AG08396 (cell line): ENCODE measurements at places on chromosomes 2 and 18.

GRCh38 chr2:171410101-171410500, 23.7 kb downstream of the METTL8 start:
- no peak for DNase-seq

DNA sequence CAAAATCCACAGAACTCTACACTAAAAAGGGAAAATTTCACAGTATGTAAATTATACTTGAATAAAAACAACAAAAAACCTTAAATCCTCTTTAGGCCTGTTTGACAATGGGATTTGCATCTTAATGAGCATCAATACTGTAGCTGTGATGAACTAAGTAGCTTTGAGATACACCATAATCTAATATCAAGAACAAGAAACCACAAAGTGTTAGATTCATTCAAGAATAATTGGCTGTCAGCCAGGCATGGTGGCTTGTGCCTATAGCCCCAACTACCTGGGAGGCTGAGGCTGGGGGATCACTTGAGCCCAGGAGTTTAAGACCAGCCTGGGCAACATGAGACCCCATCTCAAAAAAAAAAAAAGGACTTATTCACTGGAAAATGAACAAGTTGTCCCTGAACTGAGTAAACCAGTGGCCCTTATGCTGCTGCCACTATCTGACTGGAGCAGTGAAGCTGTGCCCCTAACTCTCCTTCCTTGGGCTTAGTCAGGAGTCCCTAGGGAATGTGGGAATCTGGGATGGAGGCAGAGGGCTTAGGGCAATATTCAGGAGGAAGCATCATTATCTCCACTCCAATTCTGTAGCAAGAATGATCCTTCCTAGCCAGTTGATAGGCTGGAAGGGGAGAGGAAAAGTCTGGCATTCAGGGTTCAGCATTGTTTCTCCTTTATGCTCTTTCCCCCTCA, 88.5 kb downstream of the PRKCE start:
- no peak for DNase-seq

DNA sequence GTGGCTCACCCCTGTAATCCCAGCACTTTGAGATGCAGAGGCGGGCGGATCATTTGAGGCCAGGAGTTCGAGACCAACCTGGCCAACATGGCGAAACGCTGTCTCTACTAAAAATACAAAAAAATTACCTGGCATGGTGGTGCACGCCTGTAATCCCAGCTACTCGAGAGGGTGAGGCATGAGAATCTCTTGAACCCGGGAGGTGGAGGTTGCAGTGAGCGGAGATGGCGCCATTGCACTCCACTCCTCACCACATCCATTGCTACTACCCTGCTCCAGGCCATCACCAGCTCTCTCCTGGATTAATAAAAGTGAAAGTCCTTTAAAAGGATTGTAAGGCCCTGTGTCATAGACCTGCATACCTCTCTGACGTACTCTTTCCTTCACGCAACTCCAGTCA, 1.2 kb downstream of the RMP24 start:
- no peak for DNase-seq

DNA sequence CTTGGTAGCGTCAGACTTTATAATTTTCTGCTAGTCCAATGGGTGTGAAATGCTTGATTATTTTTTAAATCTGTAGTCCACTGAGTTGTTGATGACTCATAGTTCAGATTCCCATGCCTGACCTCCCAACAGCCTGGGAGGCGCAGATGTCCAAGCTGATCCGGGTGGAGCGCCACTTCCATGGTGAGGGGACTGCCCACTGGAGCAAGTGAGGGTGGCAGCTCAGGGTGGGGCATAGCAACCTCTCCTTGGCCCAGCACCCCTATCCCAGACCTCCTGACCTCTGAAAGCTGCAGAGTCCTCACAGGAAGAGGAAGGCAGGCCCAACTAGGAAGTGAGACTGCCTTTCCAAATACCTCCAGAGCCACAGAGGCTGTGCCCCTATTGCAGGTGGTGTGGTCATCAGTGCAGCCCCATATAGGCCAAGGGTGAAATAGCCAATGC, 4.4 kb downstream of the MAL start:
- DNase-seq, result no peak

DNA sequence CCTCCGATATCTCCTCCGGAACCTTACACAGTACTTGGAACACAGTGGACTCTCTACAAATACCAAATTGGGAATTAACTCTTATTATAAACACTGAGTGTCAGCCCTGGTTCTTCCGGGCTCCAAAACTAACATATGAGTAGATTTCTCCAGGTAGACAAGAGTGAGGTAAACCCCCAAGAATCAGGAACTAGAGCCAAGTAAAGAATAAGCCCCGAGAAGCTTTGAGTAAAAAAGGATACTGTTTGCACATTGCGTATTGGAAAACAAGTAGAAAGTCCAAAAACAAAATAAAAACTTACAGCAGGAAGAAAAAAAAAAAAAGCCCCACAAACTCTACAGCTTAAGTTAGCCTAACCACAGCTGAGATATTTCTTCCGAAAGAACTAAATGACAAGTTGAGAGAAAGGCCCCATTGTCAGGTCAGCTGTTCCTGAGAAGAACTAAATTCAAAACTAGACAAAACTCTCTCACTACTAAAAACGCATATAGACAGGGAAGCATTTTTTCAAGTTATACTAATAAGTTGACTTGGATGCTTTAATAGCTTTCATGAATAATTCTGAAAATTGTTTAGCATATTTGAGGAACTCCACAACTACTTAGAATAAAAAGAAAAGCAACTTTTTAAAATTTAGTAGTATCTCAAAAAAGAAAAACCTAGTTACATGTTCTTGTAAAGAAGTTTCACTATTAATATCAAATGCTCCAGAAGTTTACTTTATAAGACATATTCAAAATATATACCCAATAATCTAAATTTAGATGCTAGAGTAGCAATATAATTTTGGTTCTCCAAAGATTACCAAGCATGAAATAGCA, 4.3 kb upstream of the HAAO start:
- no peak for DNase-seq

DNA sequence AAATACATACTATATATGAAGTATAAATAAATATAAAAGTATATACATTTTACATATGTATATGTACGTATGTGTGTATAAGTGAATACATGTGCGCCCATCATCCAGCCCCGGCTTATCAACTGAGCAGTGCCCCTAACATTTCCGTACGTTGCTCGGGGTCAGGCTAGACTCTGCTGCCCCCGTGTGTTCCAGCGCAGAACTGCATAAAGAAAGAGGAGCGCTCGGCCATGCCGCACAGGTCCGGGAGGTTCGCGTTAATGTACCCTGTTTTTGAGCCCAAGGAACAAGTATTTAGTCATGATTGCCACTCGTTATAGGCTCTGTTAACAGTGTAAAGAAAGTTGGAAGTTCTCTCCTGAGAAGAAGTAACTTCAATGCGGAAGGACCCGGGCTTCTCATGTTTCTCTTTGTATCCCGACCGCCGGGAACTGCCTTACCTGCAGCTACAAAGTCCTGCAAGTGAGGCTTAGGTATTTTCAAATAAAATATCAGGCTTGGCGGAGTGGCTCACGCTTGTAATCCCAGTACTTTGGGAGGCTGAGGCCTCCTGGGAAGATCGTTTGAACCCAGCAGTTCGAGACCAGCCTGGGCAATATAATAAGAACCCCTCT, 55.7 kb downstream of the CD8B2 start:
- peak; percentile 80 for DNase-seq

- no peak for DNase-seq
Observed at GRCh38 chr2:165681841-165682240, 112.2 kb downstream of the GALNT3 start.

DNA sequence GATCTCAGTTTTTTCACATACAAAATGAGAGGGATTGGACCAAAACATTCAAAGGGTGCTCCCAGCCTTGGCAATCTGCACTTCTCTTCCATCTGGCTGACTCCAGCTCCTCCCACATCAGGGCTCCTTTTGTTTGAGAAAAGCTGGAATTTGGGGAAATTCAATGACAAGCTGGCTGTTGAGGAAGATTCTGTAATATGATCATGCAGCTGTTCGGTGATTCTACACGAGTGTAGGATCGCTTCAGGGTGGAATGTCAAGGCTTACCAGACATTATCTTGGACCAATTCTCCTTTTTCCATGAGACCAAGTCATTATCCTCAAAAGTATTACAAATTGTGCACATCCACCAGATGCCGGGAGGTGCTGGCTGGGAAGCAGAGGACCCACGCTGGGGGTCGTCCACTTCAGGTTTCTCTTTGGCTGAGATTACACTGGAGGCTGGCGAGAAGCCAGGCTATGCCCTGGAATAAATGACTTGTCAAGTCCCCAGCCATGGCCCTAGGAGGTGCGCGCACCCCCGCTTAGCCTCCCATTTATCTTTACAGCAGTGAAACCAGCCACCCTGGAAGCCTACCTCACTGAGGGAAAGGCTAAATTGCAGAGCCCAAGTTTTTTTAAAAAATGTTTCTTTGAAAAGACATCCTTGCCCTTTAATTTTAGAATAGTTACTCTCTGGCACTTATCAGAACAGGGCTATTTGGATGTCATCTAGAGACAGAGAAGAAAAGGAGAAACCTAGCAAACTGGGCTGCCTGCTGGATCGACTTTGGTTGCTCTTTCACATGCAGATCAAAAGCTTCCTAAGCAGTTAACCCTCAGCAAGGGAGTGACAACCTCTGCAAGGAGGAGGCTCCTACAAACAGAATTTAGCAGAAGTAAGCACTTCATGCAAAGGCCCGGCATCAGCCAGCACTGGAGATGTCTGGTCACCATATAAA, 42.5 kb upstream of the LCLAT1 start:
- DNase-seq, result no peak

GRCh38 chr2:198254536-198255090, 450.2 kb downstream of the PLCL1 start:
- no peak for DNase-seq

GRCh38 chr2:121092095-121092494, 192.9 kb downstream of the TFCP2L1 start:
- DNase-seq, result no peak

- no peak for DNase-seq
Observed at GRCh38 chr2:18514526-18515461, 45.7 kb downstream of the RDH14 start.

DNA sequence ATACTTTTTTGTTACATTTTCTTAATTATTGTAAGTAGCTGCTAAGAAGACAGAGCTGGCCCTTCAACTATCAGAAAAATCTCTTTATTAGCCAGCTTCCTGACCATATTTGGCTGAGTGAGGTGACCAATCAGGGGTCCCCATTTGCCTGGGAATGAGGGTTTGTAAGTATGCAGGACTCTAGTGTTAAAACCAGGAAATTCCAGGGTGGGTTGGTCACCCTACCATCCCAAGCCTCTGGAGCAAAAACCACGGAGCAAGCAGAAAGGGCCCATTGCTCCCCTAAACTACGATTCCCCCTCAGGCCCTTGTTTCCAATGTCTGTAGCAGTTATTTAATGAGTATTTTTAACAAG, 165.6 kb upstream of the NCKAP5 start:
- peak; percentile 29 for DNase-seq

GRCh38 chr2:45011621-45012602, 2.7 kb upstream of the SIX2 start:
- no peak for DNase-seq

DNA sequence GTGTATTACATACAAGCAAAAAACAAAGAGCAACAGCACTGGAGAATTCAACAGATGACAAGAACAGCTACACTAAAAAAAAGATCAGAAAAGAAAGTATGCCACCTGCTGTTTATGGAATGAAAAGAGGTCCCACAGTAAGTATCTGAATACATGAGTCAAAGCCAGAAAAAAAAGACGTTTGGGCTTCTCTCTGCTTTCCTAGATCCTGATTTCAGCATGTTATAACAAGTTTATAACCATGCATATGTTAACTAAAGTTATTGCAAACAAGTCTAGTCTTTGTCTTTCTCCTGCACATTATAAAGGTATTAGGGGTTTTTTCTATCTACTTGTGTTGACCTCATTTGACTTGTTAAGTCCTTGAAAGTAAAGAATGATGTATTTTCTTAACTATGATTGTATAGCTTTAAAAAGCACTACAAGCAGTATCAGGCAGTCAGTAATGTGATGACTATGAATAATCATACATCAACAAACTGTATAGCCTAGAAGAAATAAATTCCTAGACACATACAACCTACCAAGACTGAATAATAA, 108.5 kb upstream of the COL5A2 start:
- no peak for DNase-seq

DNA sequence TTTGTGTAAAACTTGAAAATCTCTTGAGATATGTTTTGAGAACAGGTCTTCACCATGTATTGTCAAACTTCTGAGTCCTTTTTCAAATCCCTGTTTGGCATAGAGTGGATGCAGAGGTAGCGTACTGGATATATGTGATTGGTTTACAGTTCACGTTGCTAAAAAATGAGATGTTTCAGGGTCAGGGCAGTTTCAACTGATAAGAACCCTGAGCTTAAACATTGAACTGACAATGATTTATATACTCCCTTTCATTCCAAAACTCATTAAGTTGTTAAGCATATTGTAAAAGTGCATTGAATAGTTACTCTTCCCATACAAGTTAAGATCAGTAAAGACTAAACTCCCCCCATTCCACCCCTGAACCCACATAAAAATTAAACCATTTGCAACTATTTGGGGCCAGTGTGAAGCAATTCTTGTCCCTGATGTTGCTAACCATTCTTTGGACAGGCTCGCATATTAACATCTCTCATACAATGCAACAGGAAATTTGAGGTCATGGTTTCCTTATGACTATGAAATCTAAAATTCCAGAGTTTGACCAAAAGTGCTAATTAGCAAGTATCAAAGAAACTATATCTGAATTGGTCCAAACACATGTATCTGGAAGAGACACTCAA, 470.9 kb upstream of the ACVR2A start:
- no peak for DNase-seq

DNA sequence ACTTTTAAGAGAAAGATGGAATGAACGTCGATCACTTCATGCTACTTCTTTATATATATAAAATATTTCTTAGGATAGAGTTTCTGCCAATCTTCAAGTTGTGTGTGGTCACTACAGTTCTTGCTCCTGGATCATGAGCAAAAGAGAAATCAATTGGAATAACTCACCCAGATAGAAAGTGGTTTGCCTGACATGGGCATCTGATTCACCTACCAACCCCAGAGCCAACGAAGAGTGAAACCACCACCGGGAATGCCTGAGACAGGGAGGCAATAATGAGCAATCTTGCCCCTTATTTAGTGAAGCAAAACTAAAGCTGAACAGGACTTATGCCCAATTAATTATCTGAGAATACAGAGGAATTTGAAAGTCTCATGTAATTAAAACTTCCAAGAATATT, 250.2 kb upstream of the REG3G start:
- DNase-seq, result no peak

- DNase-seq, result no peak
Observed at GRCh38 chr2:119333360-119333759, 33.3 kb downstream of the C2orf76 start.

DNA sequence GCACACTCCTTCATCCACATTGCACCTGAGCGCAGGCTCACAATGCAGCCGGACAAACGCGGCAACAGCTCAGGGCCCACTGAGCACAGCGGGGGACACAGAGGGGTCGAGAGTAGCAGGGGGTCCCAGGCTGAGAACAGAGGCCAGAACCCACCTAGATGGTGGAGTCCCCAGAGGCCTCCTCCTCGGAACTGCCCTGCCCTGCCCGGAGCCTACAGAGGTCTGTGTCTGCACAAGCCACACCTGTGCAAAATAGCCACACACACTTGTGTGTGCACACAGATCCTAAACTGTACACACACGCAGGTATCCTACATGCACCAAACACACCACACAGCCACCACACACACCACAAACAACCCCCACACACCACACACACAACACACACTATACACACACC, 72.8 kb downstream of the TMEM18 start:
- DNase-seq, result no peak
